ENCODE measurements at places on chromosomes 6 and 20. TPM values are rescaled to one million over a fixed set of nuclear protein-coding genes. Genes with fewer than 3 reads are reported as not detected.

Gene PACRG
- not detected for total RNA-seq

Gene OPRL1
- total RNA-seq, result 0.21 TPM

Gene ARFGEF3
- 1.8 TPM for total RNA-seq

Gene AKAP7
- total RNA-seq, result 1.3 TPM

Gene RSPO4
- 1.4 TPM for total RNA-seq

GRCh38 chr20:57473246-57474048 is 51.5 kb downstream of the CTCFL start:
- H3K27me3 ChIP-seq, result no peaks in the 10 kb centered on the region
- no peak overlapping the region for H3K27ac ChIP-seq
- no peak for DNase-seq
- no peaks in the 10 kb centered on the region for H3K4me1 ChIP-seq

- no peaks in the 10 kb centered on the region for H3K36me3 ChIP-seq
- H3K4me3 ChIP-seq, result no peak overlapping the region
- H3K27me3 ChIP-seq, result no peaks in the 10 kb centered on the region
- H3K4me1 ChIP-seq, result peaks cover 3% of the 10 kb centered on the region
- H3K27ac ChIP-seq, result no peak overlapping the region
These were observed 37.9 kb downstream of the IPCEF1 start for GRCh38 chr6:154318721-154319120.

DNA sequence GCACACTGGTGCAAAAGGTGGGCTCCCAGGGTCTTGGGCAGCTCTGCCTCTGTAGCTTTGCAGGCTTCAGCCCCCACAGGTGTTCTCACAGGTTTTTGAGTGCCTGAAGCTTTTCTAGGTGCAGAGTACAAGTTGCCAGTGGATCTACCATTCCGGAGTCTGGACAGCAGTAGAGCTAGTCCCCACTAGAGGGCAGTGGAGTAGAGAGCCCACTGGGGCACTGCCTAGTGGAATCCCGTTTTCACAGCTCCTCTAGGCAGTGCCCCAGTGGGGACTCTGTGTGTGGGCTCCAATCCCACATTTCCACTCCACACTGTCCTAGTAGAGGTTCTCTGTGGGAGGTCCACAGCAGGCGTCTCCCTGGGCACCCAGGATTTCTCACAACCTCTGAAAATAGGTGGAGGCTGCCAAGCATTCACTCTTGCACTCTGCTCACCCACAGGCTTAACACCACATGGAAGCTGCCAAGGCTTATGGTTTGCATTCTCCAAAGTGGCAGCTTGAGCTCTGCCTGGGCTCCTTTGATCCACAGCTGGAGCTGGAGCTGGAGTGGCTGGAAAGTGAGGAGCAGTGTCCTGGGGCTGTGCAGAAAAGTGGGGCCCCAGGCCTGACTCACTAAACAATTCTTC is 86.3 kb upstream of the PROKR2 start:
- H3K4me1 ChIP-seq, result no peaks in the 10 kb centered on the region
- H3K27me3 ChIP-seq, result no peaks in the 10 kb centered on the region
- no peak overlapping the region for H3K27ac ChIP-seq
- DNase-seq, result no peak

- H3K27me3 ChIP-seq, result no peaks in the 10 kb centered on the region
- H3K4me1 ChIP-seq, result no peaks in the 10 kb centered on the region
- DNase-seq, result no peak
- peaks cover 33% of the 10 kb centered on the region for H3K36me3 ChIP-seq
- H3K4me3 ChIP-seq, result no peak overlapping the region
These were observed 555.5 kb downstream of the UTRN start for GRCh38 chr6:144840619-144841018.

DNA sequence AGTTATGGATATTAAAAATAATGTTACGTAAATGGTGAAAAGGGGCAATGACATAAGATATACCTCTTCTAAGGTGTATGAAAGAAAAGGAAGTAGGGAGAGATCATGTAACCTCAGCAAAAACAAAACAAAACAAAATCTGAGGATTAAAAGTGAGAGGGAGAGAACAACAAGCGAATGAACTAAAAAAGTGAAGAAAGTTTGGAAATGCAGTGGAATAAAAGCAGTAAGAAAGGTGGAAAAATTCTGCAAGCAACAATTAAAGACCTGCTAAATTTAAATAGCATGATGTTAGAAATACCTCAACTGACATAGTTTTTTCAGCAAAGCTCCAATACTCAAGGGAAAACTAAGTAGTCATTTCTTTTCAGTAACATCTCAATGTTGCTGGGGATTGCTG is 48.0 kb downstream of the PHIP start:
- DNase-seq, result no peak
- H3K27me3 ChIP-seq, result no peaks in the 10 kb centered on the region
- no peak overlapping the region for H3K4me3 ChIP-seq
- no peaks in the 10 kb centered on the region for H3K4me1 ChIP-seq
- H3K27ac ChIP-seq, result no peak overlapping the region
- no peaks in the 10 kb centered on the region for H3K36me3 ChIP-seq

- no peak for DNase-seq
- H3K4me1 ChIP-seq, result no peaks in the 10 kb centered on the region
- no peak overlapping the region for H3K27ac ChIP-seq
- no peaks in the 10 kb centered on the region for H3K36me3 ChIP-seq
- no peaks in the 10 kb centered on the region for H3K27me3 ChIP-seq
These were observed 401.5 kb upstream of the SASH1 start for GRCh38 chr6:147941143-147941542.

DNA sequence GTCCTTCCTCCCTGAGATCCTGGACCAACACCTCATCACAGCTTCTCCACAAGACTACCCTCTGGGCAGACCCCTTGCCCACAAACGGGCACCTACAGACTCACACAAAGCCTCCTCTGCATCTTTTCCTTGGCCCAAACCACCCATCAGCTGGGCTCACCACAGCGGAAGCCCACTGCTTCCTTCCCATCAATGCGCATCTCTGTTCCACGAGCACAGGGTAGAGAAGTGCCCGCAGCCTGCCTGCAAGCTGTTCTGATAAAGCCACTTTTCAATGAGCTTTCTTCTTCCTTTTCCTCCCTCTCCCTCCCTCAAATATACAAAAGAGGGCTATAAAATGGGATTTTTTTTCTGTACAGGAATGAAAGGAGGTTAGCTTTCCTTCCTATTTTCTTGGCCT is 111.2 kb downstream of the NFATC2 start:
- H3K36me3 ChIP-seq, result no peaks in the 10 kb centered on the region
- H3K27ac ChIP-seq, result no peak overlapping the region
- DNase-seq, result no peak
- no peaks in the 10 kb centered on the region for H3K27me3 ChIP-seq
- H3K4me3 ChIP-seq, result no peak overlapping the region
- peaks cover 14% of the 10 kb centered on the region for H3K4me1 ChIP-seq

- peak; percentile 64 for DNase-seq
- H3K27ac ChIP-seq, result peak overlapping the region; percentile 90
- H3K4me1 ChIP-seq, result no peaks in the 10 kb centered on the region
These were observed 1.3 kb upstream of the DDR1 start for GRCh38 chr6:30882759-30883684.

GRCh38 chr6:128098000-128098581 is 197.2 kb upstream of the THEMIS start:
- no peak overlapping the region for H3K4me3 ChIP-seq
- H3K36me3 ChIP-seq, result no peaks in the 10 kb centered on the region
- no peak overlapping the region for H3K27ac ChIP-seq
- DNase-seq, result no peak
- no peaks in the 10 kb centered on the region for H3K4me1 ChIP-seq

GRCh38 chr20:878511-879307 is 37.4 kb downstream of the ANGPT4 start:
- no peaks in the 10 kb centered on the region for H3K4me1 ChIP-seq
- H3K36me3 ChIP-seq, result no peaks in the 10 kb centered on the region
- no peak for DNase-seq
- H3K4me3 ChIP-seq, result no peak overlapping the region

DNA sequence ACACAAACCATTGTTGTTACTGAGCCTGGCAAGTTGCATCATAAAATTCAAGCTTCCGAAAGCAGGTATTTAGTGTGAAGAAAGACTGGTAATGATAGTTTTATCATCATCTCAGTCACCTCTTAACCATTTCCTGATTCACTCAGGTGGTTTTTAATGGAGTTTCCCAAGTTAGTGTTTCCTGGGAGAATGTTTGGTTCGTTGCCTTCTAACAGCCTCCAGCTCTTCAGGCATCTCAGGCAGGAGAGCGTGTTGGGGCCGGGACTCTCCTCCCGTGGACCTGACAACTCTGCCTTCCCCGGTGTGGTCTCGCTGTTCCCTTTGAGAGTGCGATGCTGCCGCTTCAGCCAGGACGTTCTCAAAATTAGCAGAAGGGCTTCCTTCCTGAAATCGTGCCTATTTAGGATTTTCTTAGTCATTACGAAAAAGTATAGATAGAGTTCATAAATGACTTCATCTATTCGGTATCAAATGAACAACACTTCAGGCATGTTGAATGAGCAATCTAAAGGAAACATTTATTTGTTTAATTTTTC is 105.0 kb upstream of the QKI start:
- no peaks in the 10 kb centered on the region for H3K4me1 ChIP-seq
- no peaks in the 10 kb centered on the region for H3K36me3 ChIP-seq
- no peak for DNase-seq
- no peak overlapping the region for H3K27ac ChIP-seq
- H3K27me3 ChIP-seq, result no peaks in the 10 kb centered on the region
- no peak overlapping the region for H3K4me3 ChIP-seq

DNA sequence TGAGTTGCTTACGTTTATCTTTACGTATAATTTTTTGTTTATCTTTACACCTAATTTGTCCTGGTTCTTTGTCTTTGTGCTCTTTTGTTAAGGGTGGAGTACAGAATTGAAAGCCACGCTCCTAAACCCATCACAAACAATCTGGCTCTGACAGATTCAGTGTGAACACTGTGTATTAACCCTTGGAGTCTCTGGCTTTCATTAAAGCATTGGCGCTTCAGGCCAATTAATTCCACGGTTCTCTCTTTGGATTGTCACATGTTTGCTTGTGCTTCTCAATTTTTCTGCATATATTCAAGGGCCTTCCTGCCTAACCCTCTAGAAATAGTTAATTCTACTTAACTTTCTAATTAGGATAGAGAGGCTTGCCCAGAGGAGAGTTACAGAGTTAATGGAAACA is 38.6 kb downstream of the NKX2-4 start:
- H3K27me3 ChIP-seq, result no peaks in the 10 kb centered on the region
- H3K27ac ChIP-seq, result no peak overlapping the region
- H3K4me1 ChIP-seq, result no peaks in the 10 kb centered on the region
- peaks cover 75% of the 10 kb centered on the region for H3K36me3 ChIP-seq

DNA sequence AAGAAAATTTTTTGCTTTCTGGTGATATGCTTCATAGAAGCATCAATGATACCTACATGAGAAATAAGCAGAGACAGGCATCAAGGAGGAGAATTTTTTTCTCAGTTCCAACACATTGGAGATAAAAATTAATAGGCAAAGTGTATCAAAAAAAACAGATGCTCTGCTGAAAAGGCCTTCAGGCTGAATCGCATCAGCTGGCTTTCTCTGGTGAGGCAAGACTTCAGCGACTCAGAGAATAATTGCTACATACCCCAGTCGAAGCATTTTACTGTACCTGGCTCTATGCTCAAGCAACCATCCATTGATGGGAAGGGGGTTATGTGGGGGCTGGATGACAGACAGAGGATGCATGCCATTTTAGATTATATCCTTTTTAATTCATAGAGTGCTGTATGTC is 415.1 kb downstream of the TFAP2A start:
- no peaks in the 10 kb centered on the region for H3K4me1 ChIP-seq
- H3K36me3 ChIP-seq, result no peaks in the 10 kb centered on the region
- H3K27me3 ChIP-seq, result no peaks in the 10 kb centered on the region
- no peak overlapping the region for H3K4me3 ChIP-seq
- no peak for DNase-seq
- no peak overlapping the region for H3K27ac ChIP-seq

DNA sequence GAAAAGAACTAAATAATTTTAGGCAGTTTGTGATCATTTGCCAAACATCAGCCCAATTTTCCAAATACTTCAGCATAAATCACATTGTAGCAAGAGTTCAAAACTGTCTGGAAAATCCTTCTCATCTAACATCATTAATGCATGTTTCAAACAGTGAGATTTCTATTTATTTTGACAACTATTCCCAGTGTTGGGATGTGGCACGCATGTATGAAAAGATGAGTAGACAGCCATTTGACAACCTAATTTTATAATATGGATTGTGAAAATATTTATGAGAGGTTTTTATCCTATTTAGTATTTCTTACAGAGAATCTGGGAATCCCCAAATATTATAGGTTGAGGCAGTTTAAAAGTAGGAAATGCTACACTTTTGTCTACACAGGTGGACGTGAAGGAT is 357.6 kb upstream of the ARID1B start:
- H3K27ac ChIP-seq, result no peak overlapping the region
- no peaks in the 10 kb centered on the region for H3K4me1 ChIP-seq
- H3K27me3 ChIP-seq, result no peaks in the 10 kb centered on the region

GRCh38 chr20:44997171-44997570 is 30.9 kb downstream of the STK4 start:
- peaks cover 3% of the 10 kb centered on the region for H3K4me1 ChIP-seq
- peaks cover 48% of the 10 kb centered on the region for H3K36me3 ChIP-seq
- H3K27ac ChIP-seq, result no peak overlapping the region
- no peak for DNase-seq
- H3K4me3 ChIP-seq, result no peak overlapping the region

GRCh38 chr20:48002517-48002970 is 217.3 kb upstream of the SULF2 start:
- H3K27me3 ChIP-seq, result no peaks in the 10 kb centered on the region
- no peaks in the 10 kb centered on the region for H3K4me1 ChIP-seq
- H3K36me3 ChIP-seq, result no peaks in the 10 kb centered on the region
- no peak overlapping the region for H3K27ac ChIP-seq
- DNase-seq, result no peak
- H3K4me3 ChIP-seq, result no peak overlapping the region

DNA sequence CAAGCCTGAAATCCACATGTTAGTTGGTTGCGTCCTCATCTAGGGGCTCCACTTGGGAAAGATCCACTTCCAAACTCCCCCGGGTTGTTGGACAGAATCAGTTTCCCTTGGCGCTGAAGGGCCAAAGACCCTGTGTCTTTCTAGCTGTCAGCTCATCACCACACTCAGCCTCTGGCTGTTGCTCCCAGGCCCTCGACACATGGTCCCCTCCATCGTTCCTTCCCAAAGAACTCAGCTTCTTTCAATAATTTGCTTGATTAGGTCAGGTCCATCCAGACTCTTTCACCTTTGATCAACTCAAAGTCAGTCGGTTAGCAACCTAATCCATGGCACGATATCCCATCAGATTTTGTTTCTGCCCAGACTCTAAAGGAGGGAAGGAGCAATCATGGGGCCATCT is 254.8 kb upstream of the SULF2 start:
- no peak overlapping the region for H3K27ac ChIP-seq
- no peaks in the 10 kb centered on the region for H3K4me1 ChIP-seq
- H3K27me3 ChIP-seq, result no peaks in the 10 kb centered on the region

- no peak overlapping the region for H3K27ac ChIP-seq
- no peaks in the 10 kb centered on the region for H3K36me3 ChIP-seq
- H3K4me3 ChIP-seq, result no peak overlapping the region
- no peaks in the 10 kb centered on the region for H3K4me1 ChIP-seq
- no peak for DNase-seq
These were observed 90.0 kb downstream of the CHMP4B start for GRCh38 chr20:33901132-33901523.
